ENCODE measurements at places on chromosomes 11 and 22.

- DNase-seq = no peak
These were observed 96.9 kb upstream of the PITPNB start for GRCh38 chr22:28015676-28016601.

DNA sequence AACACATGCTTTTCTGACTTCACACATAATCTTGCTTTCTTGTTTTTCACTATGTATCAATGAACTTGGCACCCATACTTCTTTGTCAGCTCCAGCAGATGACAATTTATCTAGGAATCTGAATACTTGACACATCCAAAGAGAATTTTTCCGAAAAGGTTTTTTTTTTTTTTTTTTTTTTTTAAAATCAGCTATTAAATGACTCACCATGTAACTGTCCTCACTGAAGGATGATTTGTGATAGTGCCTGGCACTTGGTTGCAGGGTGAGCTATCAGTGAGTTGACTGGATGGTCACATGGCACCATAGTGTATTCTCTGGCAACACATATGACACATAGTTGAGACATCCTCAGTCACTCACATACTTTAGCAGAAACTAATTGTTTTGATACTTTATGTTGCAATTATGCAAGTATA lies 133.4 kb upstream of the E2F8 start:
- no peak for DNase-seq

GRCh38 chr11:134711588-134711987 lies 299.5 kb upstream of the B3GAT1 start:
- DNase-seq = no peak

DNA sequence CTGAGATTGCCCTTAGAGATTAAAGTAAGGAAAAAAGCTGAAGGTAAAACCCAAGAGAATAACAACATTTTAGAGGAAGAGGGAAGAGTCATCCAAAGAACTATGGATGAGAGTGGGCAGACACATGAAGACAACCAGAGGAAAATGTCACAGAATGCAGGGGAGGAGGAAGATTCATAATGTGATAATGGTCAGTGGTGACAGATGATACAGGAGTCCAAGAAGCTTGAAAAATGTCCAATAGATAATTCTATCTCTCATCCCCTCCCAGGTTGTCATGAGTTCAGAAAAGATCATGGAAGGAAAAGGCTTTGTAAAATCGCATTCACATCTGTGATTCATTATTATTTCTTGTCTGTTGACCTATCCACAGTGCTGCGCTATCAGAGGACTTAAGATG lies 282.3 kb upstream of the CCDC90B start:
- DNase-seq = no peak

DNA sequence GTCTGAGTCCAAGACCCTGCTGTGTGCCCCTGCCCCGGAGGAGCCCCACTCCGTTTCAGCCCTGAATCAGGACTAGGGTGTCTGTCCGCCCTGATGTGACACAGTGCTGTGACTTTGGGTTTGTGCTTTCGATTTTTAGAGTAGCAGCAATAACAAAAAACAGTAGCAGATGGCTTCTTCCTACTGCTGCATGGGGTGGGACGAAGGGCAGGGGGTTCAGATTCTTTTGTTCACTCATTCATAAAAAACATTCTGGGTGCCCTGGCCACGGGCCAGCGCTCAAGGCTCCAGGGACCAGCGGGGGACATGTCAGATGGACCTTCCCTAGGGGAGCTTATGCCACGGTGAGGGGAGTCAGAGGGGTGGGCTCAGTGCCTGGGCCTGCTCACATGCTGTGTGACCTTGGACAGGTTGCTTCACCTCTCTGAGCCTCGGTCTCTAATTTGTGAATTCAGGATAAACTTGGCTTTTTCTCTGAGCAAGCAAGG lies 24.6 kb upstream of the PRR5 start:
- DNase-seq = no peak

GRCh38 chr11:108872781-108873291 lies 208.0 kb downstream of the DDX10 start:
- DNase-seq = no peak

DNA sequence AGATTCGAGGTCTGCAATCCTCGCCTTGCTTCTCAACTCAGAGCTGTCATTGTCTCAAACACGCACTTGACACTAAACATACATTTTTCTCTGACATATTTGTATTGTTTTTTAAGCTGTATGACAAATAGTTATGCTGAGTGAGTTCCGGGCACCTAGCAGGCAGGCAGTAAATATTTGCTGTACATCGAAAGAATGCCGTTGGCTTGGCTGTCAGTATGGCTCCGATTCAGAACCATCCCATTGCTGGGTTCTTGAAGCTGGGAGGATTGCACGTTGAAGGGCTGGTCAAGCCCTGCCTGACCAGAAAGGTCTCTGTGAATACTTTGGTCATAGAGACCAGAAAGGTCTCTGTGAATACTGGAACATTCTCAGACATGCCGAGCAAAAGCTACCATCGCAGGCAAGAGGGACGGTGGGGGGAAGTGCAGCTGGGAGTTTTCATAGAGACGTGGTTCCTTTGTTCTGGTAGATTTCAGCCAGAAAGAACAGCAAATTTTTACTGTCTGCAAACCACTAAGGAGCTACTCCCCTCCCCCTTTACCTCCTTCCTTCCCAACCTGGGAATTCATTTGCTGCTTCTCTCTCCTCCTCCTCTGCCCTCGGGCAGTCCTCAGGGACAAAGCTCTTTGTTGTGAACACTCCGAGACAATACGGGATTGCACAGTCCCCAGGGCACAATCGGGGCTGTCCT lies 202.2 kb upstream of the SORL1-AS1 start:
- DNase-seq = no peak

GRCh38 chr11:125084761-125085231 lies 21.7 kb downstream of the SLC37A2 start:
- no peak for DNase-seq

DNA sequence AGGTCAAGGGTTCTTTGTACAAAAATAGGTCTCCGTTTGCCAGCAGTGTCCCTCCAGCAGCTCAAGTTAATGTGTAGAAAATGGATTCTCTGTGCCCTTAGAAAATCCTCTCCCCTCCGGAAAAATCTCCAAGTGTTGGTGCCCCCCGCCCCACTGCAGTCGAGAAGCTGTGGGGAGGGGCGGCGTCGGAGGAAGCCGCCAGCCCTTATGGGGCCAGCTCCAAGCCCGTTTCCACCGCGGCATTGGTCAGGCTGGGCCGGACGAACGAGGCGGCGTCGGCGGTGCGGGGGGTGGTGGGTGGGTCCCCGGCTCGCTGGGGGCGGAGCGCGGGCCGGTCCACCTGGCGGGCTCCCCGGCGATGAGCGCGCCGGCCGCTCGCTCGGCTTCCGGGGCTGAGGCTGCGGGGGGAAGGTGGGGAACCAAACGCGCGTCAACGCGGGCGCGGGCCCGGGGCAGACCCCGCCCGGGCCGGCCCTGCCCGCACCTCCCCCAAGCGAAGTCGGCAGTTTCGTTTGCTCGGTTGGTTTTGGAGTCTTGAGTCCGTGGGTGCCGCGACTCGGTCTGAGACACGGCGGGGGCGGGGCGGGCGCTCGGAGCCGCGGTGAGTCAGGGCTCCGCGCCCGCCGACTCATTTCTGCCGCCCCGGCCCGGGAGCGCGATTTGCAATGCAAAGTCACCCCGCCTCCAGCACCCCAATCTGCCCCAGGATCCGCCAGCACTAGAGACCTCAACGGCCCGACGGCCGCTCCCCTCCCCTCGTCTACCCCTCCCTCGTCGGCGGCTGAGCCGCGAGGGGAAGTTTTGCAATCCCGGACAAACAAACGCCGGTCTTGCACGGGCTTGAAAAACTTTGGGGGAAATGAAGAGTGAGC lies 1.4 kb downstream of the ASCL2 start:
- DNase-seq = peak; percentile 88

DNA sequence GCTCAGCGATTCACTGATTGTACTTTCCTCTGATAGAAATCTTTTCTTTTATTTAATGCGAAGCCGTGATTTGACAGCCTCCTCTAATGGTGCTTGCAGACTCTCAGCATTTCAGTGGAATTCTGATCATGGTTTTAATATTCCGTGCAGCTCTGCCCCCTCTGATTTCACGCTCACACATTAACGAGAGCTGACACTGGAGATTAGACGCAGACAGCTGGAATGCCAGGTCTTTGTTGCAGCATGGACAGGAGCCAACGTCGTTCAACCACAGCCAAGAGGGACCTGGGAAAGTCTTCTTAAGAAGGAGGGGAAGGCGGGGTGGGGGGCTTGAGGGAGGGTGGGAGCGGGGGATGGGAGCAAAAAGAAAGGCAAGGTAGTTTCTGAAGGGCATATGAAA lies 186.4 kb downstream of the BLID start:
- DNase-seq = no peak

DNA sequence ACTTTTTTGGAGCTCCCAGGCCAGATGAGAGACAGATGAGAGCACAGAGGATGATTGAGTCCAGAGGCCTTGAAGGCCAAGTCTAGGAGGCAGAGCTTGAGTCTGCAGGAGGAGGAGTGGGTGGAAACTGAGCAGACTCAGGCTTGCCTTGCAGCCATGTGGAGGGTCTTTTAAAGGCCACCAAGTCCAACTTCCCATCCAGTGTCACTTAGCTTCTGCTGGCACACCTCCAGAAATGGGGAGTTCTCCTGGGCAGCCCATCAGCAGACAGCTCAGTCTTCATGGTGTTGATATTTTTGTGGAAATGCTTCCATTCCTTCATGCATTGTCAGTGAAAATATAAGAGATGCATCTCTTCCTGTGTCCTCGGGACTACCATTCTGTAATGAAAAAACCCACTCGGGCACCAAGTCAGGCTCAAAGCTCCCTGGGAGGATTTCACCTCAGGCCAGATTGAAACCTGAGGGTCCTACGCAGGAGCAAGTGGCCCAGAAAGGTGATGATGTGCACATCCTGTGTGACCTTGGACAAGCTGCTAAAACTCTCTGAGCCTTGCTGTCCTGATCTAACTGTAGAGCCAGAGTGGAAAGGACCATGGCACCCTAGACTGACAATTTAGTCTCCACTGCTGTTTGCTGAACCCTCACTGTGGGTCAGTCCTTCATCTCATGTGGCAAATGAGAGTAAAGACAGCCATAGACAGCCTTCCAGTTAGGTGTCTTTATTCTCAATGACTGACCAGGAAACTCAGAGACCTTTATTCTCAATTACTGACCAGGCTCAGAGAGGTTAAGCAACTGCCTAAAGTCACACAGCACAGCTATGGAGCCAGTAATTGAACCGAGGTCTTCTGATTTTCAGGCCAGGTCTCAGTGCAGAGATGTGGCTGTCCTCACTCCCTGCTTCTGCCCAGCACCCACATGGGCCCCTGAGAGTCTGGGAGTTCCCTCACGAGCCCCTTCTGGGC lies 2.9 kb upstream of the LRRC32 start:
- DNase-seq = no peak

- DNase-seq = peak; percentile 7
These were observed 10.0 kb downstream of the OR51L1 start for GRCh38 chr11:5004424-5005274.

All from stimulated activated CD4-positive, alpha-beta T cell treated with anti-CD3 and anti-CD28 coated beads, Interleukin-4, amount 100 ng/mL, for 1 hour (primary cell).